A673 (cell line): ENCODE measurements at places on chromosomes 7 and 10. TPM values are rescaled to one million over a fixed set of nuclear protein-coding genes. Genes with fewer than 3 reads are reported as not detected.

ELN gene
- total RNA-seq, result 47.6 and 65.9 TPM in 2 replicates

SLC13A1 gene
- total RNA-seq, result not detected in 2 replicates

CEP55 gene
- total RNA-seq, result 67.9 and 68.5 TPM in 2 replicates

SSC4D gene
- 1.2 and 1.8 TPM in 2 replicates for total RNA-seq

FRMPD2 gene
- total RNA-seq, result not detected in 2 replicates

CRYGN gene
- 0.13 TPM in 2 replicates for total RNA-seq

TSPAN33 gene
- total RNA-seq, result 1.6 and 3.5 TPM in 2 replicates

OR6B1 gene
- not detected in 2 replicates for total RNA-seq

IDI2 gene
- not detected in 2 replicates for total RNA-seq

CPA4 gene
- total RNA-seq, result 0.35 TPM in 1 of 2 replicates, not detected in the other

CNNM1 gene
- total RNA-seq, result 0.66 and 0.73 TPM in 2 replicates

SRRM3 gene
- total RNA-seq, result 1.7 and 1.8 TPM in 2 replicates

RBM20 gene
- total RNA-seq, result 1.3 and 1.8 TPM in 2 replicates

MMD2 gene
- total RNA-seq, result not detected in 2 replicates
